ENCODE measurements at places on chromosomes 7 and 10.

DNA sequence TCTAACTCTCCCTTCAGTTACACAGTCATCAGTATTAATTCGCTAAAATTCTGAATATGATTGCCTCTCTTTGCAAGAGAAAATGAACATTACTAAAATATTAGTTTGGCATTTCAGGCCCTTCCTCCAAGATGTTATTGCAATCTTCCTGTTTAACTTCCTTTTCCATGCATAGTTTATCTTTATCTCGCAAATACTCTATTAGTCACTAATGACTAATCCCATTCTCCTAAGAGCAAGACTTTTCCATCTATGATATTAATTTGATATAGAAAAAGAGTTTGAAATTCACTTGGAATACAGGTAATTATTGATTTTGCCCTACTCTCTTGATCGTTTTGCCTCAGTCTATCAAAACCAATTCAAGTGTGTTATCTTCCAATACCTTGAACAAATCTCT is 41.8 kb upstream of the SEMA3A start:
- peak; percentile 16 for DNase-seq

DNA sequence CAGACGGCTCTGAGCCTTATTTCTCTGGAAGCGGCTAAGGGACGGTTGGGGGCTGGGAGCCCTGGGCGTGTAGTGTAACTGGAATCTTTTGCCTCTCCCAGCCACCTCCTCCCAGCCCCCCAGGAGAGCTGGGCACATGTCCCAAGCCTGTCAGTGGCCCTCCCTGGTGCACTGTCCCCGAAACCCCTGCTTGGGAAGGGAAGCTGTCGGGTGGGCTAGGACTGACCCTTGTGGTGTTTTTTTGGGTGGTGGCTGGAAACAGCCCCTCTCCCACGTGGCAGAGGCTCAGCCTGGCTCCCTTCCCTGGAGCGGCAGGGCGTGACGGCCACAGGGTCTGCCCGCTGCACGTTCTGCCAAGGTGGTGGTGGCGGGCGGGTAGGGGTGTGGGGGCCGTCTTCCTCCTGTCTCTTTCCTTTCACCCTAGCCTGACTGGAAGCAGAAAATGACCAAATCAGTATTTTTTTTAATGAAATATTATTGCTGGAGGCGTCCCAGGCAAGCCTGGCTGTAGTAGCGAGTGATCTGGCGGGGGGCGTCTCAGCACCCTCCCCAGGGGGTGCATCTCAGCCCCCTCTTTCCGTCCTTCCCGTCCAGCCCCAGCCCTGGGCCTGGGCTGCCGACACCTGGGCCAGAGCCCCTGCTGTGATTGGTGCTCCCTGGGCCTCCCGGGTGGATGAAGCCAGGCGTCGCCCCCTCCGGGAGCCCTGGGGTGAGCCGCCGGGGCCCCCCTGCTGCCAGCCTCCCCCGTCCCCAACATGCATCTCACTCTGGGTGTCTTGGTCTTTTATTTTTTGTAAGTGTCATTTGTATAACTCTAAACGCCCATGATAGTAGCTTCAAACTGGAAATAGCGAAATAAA is 175.5 kb downstream of the RNF216 start:
- no peak for DNase-seq

DNA sequence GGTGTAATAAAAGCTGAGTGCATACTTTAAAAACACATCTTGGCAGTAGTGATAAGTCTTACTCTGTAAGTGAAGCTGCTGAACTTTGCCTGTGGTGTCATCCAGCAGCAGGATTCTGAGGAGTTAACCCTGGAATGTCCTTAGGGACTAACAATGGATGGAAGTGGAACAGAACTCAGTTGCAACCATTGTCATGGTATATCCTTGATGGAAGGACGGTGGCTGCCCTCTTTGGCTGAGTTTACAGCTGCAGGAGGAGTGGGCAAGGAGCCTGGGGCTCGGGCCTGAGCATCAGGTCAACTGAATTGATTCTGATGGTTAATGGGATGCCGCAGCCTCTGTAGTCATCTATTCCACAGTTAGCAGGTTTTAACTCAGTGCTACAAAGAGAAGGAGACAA is 56.2 kb downstream of the MRC1 start:
- DNase-seq, result no peak

GRCh38 chr10:58322072-58322834 is 12.6 kb upstream of the UBE2D1 start:
- DNase-seq, result peak; percentile 44

GRCh38 chr10:45238896-45239295 is 76.5 kb downstream of the OR13A1 start:
- no peak for DNase-seq

DNA sequence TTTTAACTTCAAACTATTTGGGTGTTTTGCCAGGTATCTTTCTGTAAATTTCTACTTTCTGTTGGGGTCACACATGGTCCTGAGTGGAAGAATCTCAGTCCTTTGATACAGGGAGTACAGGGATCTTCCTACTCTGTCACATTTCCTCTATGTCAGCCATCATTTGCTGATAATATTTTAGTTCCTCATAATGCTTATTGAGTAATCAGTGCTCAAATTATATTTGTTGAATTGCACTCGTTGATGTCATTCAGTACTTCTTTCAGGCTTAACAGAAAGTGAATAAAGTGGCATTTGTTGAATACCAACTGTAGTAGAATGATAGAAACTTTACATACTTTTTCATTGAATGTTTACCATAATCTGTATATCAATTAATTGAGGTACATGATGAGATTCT is 31.9 kb downstream of the WDR11 start:
- DNase-seq, result no peak

GRCh38 chr7:94605031-94605430 is 50.9 kb downstream of the SGCE start:
- DNase-seq, result no peak

DNA sequence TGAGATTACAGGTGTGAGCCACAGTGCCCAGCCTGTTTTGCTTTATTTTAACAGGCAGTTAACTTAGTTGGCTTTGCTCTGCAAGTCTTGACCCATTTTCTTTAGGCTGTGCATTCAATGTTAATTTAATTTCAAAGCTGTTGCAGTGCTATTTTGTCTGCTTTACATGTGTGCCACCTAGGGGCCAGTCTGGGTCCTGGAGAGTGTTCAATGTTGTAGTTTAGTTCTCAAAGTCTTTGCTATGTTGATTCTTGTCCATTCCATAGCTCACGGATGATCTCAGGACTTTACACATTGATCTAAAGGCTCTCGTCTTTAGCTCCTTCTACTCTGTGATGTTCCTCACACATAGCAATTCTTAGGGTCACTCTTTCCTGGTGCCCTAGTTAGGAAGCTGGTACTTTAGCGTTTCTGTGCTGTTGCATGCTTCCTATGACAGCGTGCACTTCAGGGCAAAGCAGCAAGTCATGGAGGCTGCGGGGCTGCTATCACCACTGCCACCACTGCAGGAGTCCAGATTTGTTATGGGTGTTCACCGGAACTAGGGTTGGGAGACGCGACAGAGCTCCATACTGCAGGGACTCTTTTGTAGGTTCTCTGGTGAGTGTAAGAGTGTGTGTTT is 16.4 kb upstream of the ABCA13 start:
- DNase-seq, result peak; percentile 59

DNA sequence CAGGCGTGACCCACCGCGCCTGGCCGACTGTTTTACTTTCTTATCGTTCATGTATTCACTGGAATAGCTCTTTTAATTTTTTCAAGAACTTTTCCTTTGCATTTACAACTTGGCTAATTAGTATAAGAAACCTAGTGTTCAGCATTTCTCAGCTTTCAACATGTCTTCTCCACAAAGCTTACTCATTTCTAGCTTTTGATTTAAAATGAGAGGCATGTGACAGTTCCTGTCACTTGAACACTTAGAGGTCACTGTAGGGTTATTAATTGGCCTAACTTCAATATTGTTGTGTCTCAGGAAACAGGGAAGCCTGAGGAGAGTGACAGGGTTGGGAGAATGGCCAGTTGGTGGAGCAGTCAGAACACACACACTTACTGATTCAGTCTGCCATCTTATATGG is 125.1 kb upstream of the GPR22 start:
- no peak for DNase-seq

GRCh38 chr7:106424476-106425016 is 139.8 kb upstream of the NAMPT start:
- DNase-seq, result peak; percentile 26

DNA sequence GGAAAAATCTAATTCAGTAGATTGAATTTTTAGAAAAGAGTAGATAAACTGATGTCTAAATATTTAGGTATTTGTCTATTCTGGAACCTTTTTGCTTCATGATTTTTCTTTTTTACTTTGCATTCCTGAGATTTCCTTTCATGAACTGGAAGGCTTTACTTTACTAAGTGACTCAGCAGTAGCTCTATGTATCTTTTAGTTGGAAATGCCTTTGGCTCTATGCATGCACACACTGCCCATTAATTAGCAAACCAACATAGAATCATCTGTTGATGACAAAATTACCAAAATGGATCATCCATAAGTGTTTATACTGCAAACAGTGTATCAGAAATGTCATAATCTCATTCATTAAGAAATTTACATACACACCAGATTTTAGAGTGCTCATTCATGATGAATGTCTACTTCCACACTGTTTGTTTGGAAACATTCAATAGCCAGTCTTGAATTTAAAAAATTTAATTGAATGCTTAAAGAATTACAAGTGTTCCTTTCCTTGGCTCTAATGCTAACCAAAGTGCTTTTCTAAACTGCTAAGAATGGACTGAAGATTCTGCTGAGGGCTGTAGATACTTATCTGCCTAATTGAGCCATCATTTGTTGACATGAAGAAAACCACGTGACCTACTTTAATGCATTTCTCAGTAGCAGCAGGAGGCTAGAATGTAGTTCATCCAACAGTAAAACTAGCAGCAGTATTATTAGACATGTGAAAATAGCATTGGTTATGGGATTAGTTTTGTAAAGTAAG is 282.0 kb downstream of the ADK start:
- DNase-seq, result no peak

- no peak for DNase-seq
Measured at GRCh38 chr10:75660823-75661222, 229.4 kb downstream of the LRMDA start.

DNA sequence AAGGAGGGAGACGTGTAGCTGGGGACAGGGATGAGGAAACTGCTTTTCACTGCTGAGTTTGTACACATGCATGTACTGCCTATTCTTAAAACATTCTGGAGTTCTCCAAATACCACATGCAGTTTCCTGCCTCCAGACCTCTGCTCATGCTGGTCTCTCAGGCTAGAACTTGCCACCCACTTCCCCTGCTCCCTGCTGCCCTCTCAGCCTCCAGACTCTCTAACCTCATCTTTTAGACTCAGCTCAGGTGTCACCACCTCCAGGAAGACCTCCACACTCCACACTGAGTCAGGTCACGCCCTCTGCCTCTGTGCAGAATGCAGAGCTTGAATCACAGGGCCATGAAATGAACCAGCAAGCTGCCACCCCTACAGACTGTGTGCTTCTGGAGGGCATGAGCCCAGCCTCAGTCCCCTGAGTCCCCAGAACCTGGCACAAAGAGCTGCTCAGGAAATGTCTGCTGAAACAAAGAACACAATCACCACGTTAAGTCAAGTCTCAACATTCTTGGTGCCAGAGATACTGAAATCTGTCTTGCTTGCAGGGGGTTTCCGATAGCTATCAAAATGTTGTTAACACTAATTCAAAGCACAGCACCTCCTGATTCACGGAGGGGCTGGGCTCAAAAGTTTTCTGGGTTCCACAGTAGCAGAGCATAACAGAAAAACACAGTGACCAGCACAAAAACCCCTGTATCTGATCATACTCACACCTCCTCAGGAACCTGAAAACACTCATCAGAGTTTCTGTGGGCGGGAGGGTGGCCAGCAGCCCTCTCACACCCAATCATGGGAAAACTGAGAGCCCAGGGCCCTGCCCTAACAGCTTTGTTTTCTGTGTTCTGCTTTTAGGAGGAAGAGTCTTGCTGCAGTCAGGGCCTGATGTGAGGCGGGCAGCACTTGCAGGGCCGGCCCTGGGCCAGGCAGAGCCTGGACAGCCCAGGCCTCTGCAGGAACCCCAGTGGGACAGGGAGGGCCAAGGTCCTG is 21.1 kb downstream of the FAM53B start:
- DNase-seq, result no peak

DNA sequence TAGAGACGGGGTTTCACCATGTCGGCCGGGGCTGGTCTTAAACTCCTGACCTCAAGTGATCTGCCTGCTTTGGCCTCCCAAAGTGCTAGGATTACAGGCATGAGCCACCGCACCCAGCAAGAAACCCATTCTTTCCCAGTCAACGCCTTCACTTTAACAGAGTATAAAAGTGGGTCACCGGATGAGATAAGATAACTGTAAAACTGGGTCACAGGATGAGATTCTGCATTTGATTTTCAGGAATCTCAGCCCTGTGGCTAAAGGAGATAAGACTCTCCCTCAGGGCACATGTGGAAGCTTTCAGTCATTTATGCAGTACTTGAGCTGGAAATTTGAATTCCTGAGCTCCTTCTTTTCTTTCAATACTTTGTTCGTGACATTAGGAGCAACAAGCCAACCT is 70.8 kb downstream of the LRRC17 start:
- DNase-seq, result no peak

DNA sequence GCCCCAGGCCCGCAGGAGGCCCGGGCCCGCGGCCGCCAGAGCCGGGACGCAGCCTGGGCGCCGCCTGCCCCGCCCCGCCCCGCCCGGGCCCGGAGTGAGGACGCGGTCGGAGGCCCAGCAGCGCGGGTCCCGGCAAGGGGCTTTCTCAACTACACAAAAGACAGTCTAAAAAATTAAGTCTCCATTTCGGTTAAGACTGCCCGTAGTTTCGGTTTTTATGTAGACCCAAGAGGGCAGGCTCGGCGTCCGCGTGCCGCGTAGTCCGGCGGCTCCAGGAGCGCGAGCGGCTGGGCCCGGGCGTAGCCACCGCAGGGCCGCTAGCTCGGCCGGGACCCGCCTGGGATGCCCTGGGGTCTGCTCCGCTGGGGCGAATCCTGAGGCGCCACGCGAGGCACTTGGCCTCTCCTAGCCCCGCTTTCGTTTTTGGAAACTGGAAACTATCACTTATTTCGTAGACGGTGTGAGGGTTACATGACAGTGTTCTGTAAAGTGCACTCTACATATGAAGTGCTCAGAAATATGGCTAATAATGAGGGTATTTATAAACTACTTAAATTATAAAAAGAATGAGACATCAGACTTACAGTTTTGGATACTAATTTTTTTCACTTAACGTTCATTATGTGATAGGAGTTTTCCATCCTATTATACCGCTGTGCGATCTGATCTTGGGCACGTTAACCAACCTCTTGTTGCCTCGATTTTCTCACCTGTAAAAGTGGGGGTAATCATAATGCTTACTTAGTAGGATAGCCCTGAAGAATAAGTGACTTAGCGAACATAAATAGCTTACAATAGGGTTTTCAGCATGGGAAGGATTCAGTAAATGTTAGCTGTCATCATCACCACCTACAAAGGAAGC is 573 bp downstream of the BLVRA start:
- peak; percentile 35 for DNase-seq
